ENCODE measurements at places on chromosomes 12 and 14.

GRCh38 chr12:54988402-54989054 is 4.0 kb upstream of the TESPA1 start:
- no peak for DNase-seq

- DNase-seq = no peak
These were observed 10.3 kb downstream of the TGFB3 start for GRCh38 chr14:75971509-75971908.

GRCh38 chr14:71061458-71061857 is 154.2 kb downstream of the PCNX1 start:
- no peak for DNase-seq

- DNase-seq = no peak
These were observed 11.4 kb downstream of the MANSC1 start for GRCh38 chr12:12338527-12339168.

GRCh38 chr12:6771509-6772330 is 600 bp upstream of the LAG3 start:
- no peak for DNase-seq

- DNase-seq = no peak
These were observed 191.7 kb downstream of the TMX1 start for GRCh38 chr14:51431741-51432140.
